Omental fat pad (tissue), 4 donors: ENCODE measurements at places on chromosomes 1 and 21.

DNA sequence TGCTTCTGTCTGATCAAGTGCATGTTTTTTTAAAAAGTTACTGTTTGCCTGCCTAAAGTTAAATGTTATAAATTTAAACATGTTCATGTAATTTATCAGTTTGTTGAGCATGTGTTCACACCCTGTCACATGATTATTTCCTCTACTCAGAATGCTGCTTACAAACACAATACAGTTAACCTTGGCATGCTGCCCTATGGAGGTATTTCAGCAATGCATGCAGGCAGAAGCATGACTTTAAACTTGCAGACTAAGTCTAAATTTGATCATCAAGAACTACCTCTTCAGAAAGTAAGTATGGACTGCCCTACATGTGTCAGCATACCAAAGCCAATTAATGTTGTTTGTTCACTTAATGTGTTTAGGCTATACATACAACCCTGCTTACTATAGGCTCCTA, 161.6 kb downstream of the LRRC40 start:
- no peak for DNase-seq

DNA sequence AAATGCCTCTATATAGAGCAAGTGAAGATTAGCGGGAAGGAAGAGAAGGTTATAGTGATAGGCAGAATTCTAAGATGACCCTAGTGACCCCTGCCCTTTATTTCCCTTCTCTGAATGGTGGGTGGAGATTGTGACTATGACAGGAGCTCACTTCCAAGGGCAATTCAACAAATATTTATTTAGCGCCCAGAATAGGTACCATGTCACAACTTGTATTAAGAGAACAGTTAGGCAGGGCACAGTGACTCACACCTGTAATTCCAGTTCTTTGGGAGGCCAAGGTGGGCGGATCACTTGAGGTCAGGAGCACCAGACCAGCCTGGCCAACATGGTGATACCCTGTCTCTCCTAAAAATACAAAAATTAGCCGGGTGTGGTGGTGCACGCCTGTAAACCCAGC, 236.0 kb upstream of the POGK start:
- no peak for DNase-seq

DNA sequence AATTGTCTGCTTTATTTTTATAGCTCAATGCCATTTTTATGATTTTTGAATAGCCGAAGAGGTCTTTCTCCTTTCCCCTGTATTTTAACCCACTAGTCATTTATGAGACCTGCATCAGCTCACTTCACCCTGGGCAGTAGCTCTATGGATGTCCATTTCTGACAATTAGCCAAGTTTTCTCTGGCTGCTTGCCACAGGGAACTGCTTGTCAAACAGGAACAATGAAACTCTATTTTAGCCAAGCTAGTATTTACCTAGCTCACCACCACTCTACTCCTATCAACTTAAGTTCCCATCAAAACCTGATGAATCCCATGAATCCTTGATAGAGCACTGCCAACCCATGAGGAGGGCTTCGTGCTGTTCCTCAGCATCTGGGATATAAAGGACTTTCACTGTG, 406.7 kb downstream of the RWDD3 start:
- no peak for DNase-seq

DNA sequence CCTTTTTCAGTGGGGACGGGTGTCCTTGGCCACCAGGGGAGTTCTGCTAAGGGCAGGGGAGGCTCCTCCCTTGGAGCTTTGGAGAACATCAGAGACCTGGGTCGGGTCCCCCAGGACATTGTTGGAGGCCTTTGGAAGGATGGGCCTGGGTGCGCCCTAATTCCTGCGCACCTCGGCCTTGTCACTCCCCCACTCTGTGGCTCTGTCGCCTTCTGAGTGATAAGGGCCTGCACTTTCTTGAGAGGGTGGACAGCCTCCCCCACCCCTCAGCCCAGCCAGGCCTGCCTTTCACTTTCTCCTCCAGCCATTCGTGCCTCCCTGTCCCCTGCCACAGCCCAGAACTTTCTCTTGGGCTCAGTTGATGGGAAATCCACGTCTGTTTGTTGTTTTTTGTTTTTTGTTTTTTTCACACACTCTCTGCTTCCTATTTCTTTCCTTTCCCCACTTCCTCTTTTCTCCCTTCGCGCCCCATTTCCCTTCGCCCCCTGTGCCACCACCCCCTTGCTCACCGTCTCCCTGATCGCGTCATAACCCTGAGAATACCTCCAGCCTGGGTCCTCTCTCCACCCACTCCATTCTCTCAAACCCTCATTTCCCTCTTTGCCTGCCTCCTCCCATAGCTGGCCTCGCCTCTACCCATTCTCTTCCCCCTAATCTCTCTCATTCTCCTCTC, 85.6 kb downstream of the PAX7 start:
- no peak for DNase-seq

DNA sequence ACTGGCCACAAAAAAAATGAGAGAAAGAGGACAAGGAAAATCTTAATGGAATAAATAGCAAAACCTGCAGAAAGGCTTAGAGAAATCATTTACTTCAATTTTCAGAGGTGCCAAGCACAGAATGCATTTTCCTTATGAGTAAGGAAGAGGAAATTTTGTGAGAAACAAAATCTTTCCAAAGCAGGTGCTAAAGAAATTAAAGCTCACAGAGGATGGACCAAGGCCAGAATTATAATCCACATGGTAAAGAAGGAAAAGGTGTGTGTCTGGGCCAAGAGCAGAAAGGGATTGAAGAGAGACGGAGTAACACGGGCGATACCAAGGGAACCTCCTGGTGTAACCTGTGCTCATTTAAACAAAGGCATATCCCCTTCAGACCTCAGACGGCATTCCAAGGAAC, 340.0 kb upstream of the NFIA start:
- DNase-seq = no peak

DNA sequence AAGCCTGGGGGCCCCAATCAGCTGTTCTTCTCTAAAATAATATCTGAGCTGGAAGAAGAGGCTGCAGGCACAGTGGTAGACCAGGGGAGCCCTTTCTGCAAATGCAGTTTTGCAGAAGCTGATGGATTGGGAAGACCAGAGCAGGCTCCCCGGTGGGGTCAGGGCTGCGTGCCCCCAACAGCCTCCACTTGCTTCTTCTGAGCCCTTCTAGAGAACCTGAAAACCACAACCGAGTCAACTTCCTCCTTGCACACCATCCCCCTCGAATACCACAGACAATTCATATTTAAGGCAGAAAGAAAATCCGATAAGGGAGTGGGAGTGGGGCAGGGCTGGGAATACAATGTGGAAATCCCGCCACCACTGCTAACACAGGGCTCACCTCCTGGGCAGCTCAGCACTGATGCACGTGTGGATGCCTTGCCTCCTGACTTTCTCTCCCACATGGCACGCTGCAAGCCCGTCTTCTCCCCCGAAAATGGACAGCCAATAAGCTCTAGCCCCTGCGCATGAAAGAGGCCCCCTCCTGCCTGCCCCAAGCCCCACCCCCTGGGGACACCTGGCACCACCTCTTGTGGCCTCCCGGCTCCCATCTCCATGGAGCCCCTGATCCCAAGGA, 25.4 kb upstream of the ALDH4A1 start:
- DNase-seq = no peak

- DNase-seq = no peak
These were observed 17.4 kb downstream of the MIGA1 start for GRCh38 chr1:77796695-77797405.

DNA sequence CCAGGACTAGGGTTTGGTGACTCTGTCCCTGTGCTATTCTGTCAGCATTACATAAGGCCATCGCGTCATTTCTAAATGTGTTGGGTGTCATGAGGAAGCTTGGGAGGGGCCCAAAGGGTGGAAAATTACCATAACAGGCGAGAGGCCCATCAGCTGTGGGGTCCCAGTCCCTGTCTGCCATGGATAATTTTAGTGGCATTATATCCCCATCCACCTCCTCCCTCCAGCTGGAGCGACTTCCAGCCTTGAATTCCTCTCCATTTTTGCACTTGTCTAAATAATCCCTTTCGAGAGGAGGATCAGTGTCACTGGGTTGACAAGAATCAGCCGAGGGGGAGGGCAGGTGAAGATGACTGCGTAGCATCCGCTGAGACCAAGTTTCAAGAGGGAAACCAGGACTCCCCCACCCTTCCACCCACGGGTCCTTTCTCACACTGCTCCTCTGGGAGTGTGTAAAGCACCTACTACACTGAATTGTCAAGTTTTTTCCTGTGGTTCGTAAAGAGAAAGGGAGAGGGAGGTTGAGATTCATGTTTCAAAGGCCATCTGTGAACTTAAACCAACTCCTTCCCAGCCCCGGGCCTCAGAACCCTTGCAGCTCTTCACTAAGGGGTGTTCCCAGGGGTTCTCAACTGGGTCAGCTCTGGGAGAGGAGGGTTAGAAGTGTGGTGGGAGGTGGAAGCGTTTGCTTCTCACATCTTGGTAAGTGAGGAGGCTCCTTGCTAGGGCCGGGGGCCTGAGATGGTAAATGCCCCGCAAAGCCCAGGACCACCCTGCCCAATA, 29.2 kb downstream of the VASH2 start:
- no peak for DNase-seq

- no peak for DNase-seq
These were observed 47.1 kb downstream of the STX6 start for GRCh38 chr1:180975551-180975950.

DNA sequence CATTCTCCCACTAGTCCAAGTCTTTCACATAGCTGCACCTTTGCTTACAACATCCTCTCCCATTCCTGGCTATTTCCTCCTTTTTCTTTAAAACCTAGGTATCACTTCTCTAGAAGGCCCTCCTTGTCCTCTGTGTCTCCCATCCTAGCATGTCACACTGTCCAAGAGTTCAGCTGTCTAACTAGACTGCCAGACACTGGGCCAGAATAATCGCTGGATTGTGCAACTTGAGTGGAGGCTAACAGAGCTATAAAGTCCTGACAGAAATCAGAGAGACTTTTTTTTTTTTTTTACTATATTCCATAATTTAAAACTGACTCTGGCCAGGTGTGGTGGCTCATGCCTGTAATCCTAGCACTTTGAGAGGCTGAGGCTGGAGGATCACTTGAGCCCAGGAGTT, 4.2 kb upstream of the ANGPTL7 start:
- DNase-seq = no peak

DNA sequence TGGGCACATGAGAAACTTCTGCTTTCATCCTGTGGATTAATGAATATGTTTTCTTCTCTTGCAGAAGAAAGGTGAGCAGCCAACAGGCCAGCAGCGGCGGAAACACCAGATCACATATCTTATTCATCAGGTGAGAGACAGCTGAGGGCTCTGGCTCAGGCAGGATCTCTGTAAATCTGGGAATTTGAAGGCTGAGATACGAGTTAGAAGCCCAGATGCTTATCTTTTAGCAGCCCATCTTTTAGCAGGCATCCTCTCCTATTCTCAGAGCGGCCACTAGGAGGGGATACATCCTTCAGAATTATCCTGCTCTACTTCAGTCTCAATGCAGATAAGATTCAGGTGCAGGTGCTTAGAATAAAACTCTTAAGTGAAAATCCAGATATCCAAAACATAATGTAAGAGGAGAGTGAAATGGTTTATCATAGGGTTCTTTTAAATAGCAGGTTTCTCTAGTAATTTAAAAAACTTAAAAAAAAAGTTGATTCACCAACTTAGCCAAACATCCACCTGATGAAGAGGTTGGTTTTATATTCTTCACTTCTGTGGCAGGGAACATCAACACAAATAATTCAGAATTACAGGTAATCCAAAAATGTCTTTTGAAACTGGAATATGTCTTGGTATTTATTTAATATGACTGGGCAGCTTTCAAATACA, 19.3 kb downstream of the SH2D2A start:
- no peak for DNase-seq

DNA sequence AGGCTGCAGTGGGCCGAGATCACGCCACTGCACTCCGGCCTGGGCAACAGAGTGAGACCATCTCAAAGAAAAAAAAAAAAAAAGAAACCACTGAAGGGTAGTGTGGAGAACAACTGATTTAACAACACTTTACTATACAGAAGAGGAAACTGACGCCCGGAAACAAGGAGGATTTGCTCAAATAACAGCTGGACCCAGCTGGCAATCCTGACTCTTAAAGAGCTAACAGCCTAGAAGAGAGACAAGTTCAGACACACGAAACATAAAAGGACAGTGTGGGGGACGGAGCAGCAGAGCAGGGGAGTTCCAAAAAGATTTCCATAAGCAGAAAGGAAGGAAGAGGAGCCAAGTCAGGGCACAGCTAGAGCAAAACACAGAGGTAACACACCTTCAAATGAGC, 4.4 kb downstream of the ECHDC2 start:
- no peak for DNase-seq
